ENCODE measurements at places on chromosomes 5 and 9.
A peak's percentile ranks its signal among the peaks of the same experiment; 100 is the strongest.

DNA sequence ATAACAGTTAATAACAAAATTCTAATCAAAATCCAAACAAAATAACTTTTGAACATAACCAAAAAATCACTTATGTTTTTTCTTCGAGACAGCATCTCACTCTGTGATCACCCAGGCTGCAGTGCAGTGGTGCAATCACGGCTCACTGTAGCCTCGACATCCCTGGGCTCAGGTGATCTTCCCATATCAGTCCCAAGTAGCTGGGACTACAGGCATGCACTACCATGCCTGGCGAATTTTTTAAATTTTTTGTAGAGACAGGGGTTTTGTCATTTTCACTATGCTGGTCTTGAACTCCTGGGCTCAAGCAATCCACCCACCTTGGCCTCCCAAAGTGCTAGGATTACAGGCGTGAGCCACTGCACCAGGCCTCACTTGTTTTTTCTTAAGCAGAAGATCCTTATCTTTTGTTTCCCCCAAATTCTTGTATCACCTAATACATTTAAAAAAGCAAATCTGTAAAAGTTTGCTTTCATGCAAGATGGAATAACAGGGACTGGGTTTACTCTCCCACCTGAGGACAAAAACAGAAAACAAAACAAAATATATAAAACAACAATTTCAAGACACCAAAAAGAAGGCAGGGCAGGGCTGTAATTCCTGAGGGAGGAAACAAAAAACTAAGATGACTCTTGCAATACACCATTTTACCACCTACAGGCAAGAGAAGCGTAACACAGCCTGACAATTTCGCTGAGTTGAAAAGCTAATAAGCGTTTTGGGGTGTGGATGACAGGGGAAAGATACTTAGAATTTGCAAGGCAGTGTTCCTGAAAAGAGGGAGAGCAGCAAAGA is 71.4 kb downstream of the RAPGEF6 start:
- DNase-seq, result no peak

DNA sequence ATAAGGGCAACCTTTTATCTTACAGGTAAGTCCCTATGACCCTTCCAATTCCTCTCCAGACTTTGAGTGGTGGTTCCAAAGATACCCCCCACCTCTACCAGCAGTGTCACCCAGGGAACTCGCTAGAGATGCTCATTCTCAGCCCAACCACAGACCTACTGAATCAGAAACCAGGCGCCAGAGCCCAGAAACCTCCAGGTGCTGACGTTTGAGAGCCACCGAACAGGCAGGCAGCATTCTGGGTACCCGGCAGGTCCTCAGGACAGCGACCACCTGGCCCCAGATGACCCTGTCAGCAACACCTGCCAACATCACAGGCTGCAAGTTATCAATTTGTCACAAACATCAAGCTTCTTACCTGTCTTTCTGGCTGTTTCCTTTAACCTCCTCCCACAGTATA is 19.5 kb downstream of the RAPGEF1 start:
- no peak for DNase-seq

- DNase-seq, result peak; percentile 38
Measured at GRCh38 chr5:169216866-169217265, 84.1 kb downstream of the SLIT3 start.

- DNase-seq, result no peak
Measured at GRCh38 chr9:134144801-134145200, 8.9 kb downstream of the WDR5 start.

- DNase-seq, result peak; percentile 55
Measured at GRCh38 chr9:115615000-115615401, 497.0 kb upstream of the TNC start.

DNA sequence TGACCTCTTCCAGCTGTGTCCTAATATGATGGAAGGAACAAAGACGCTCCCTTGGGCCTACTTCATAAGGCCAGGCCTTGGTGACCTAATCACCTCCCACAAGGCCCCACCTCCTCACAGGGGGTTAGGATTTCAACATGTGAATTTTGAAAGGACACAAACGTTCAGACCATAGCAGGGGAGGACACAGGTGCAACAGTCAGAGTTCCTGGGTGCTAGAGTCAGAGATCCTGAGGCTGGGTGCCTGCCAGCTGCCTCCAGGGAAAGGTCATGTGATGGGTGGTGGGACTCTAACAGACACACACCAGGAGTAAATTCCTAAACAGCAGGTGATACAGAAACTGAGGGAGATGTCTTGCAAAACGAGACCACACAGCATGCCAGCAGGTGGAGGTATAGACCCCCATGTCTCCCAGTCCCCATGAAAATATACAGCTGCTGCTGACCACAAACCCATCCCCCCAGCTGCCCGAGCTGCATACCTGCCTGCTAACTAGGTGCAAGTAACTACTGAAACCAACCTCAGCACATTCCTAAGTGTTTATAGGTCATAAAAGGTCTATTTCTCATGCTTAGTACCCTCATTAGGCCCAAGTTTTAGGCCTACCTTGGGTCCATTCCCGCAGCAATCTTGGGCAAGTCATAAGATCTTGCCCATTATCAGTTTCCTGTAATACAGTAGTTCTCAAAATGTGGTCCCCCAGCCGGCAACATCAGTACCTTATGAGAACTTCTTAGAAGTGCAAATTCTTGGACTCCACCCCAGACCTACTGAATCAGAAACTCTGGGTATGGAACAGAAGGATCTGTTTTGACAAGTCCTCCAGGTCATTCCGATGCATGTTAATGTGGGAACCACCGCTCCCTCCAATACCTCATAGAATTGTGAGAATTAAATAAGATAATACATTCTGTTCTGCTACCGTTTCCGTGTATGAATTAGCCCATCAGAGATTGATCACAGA is 245.3 kb downstream of the ENC1 start:
- DNase-seq, result no peak

- DNase-seq, result peak; percentile 97
Measured at GRCh38 chr5:55160493-55161209, 680 bp downstream of the GPX8 start.

DNA sequence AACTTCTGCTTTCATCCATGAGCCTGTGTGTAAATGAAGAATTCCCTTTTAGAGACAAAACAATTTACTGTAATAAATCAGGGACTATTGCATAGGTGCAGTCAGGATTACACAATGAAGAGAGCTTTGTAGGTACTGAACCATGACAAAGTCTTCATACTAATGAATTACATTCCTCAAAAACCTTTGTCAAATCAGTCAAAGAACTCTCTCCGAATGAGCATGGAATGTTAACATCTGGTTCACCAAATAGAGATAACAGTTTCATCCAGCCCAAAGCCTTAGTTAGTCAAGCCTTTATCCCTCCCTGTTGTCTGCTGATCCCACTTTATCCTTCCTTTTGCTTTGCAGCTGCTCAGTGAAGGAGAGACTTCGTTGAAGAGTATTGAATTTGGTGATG is 62.9 kb upstream of the DMRTA1 start:
- no peak for DNase-seq
